ENCODE measurements at places on chromosomes 11 and 22. TPM values are rescaled to one million over a fixed set of nuclear protein-coding genes. Genes with fewer than 3 reads are reported as not detected.

The ABCG4 gene
- 3.1 TPM for total RNA-seq

The CLCF1 gene
- 2.1 TPM for total RNA-seq

DNA sequence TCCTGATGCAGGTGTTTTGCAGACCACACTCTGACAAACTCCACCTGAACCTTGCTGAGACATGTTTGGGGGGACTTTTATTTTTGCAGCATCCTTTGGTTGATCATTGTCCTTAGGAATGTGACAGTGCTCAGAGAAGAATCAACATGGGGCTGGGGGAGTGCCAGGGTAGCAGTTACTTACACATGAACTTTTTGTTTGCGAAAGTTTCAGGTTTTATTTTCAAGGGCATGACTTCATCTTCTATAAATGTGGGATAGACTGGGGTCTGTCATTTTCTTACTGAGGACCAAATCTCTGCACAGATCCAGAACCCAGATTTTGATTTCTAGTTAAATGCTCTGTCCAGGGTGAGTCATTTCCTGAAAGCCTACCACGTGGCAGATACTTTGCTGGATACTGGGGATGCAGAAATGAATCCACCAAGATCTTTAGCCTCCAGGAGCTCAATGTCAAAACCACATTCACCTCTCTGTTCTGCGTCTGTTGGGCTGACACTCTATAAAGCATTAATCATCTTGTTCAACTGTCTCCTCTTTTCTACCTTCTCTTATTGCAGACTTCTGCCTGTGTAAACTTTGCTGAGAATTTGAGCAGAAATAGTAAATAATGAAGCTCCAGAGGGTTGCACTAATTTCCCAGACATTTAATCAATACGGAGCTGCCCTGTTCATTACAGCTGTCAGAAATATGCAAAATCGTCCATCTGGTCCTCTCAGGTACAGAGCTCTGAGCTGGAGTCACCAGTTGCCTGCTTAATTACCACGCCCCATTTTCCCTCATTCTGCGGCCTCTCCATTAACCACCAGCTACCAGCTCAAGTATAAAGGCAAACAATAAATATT is 387.9 kb downstream of the MIAT start:
- ATAC-seq, result peak; percentile 22

DNA sequence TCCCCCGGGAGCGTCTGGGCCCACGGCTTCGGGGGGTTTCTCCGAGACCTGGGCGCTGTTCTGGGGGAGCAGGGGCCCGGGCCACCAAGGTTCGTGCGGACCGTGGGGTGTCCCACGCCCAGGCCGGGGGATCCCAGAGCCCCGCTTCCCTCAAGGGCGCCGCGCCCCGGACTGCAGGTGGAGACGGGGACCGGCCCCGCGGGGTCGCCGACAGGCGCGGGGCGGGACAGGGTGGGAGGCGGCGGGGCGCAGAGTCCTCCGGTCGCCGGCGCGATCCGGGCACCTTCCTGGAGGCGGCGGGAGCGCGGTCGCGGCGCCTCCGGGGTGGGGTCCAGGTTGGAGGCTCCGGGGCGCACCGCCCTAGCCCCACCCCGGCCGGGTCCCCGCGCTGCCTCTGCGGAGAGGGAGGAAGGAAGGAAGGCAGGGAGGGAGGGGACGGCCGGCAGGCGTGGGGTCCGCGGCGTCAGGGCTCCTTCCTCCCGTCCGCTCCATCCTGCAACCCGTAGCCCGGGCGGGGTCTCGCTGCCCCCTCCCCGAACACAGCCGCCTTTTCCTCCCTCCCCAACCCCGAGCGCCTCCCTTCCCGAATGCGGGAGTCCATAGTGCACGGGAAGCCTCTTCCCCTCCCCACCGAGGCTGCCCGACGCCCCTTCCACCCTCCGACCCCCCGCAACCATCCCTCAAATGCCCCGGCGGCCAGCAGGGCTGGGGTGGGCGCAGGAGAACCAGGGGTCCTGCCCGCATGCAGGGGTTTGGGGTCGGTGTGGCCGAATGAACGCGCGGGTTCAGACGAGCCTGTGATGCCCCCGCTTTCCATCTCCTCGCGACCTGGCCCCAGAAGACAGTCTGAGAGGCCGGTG is 4.3 kb upstream of the ZBED4 start:
- no peak for ATAC-seq

The HBG1 gene
- total RNA-seq, result not detected

GRCh38 chr11:69674267-69674885 is 777 bp downstream of the LTO1 start:
- peak; percentile 4 for ATAC-seq

Measured in motor neuron (in vitro differentiated cells).